NCI-H748 treated with DMSO at 0.1 percent for 48 hours (cell line): ENCODE measurements at places on chromosomes 2 and 18.

DNA sequence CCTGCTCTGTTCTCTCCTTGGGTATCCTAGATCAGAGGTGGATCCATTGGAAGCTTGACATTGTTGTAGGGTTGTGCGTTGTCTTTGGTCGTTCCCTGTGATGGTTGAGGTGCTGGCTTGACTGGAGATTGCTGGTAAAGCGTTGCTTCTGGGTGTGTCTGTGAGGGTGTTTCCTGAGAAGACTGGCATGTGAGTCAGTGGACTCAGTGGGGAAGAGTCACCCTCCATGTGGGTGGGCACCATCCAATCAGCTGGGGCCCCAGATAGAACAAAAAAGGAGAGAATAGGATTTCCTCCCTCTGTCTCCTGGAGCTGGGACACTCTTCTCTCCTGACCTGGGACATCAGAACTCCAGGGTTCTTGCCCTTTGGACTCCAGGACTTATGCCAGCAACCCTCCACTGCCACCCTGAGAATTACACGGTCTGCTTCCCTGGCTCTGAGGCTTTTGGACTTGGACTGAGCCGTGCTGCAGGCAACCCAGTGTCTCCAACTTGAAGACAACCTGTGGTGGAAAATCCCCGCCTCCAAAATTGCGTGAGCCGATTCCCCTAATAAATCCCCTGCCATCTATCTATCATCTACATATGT lies 14.8 kb upstream of the REEP1 start:
- no peak for DNase-seq

DNA sequence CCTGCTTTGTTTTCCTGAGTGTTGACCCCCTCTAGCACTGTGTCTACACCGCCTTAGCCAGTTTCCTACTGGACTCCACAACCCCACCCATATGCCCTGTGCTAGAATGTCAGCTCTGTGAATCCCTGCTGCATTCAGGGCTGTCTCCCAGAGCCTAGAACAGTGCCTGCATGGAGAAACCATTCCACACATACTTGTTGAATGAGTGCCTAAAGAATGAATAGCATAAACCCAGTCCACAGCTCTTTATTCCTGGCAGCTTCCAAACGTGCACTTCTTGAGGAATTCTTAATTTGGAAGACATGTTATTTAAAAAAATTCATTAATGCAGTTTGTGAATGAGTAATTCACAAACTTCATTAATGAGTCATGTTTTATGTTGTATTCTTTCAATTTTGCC lies 6.5 kb upstream of the NAPG start:
- no peak for DNase-seq

DNA sequence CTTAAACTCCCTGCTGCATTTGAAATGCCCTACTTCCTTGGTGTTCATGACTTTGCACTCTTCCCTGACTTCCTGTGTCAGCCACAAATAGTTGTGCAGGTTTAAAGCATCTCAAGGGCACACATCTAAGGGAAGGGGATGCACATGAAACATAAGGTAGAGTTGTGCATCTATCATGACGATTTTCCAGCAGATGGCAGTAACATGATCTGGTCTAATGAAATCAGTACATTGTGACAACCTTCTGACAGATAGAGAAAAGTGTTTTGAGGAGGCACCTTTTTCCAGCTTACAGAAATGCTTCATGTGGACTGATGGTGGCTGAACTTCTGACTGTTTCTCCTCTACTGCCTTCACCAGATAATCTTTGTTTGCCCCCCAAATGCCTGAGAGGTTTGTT lies 238.9 kb downstream of the XIRP2 start:
- DNase-seq, result no peak

- no peak for DNase-seq
Observed at GRCh38 chr2:73821227-73821626, 7.5 kb upstream of the STAMBP start.

DNA sequence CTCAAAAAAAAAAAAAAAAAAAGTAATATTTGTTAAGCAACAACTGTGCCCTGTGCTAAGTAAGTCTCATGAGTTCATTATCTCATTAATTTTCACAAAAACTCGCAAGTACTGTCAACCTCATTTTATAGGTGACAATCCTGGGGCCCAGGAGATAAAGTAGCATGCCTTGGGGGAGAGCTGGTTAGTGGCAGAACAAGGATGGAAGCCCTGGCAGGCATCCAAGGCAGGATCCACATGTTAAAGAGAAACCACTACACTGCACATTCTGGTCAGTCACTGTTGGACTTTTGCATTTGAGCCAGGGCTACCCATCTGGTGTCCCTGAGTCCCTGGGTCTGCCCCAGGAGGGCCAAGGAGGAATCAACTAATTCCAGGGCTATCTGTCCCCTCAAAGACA lies 54.6 kb downstream of the ZFP36L2 start:
- DNase-seq, result no peak

DNA sequence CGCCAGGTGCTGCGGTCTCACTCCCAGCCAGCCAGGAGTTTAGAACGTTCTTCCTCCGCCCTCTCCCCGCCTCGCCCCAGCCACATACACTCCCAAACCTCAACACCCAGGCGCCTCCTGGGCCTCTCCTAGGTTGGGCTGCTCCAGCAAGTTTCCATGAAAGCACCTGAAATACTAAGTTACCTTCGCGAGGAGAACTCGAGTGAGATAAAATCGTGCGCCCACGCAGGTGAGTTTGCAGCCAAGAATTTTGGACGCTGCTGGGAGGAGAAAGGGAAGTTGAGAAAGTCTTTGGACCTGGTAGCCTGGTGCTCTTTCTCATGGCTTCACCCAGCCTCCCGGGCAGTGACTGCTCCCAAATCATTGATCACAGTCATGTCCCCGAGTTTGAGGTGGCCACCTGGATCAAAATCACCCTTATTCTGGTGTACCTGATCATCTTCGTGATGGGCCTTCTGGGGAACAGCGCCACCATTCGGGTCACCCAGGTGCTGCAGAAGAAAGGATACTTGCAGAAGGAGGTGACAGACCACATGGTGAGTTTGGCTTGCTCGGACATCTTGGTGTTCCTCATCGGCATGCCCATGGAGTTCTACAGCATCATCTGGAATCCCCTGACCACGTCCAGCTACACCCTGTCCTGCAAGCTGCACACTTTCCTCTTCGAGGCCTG lies at the start of gene GPR39:
TSS of gene GPR39 (plus strand) at position 83 of the 673 bp plus-strand sequence.
- DNase-seq, result no peak

DNA sequence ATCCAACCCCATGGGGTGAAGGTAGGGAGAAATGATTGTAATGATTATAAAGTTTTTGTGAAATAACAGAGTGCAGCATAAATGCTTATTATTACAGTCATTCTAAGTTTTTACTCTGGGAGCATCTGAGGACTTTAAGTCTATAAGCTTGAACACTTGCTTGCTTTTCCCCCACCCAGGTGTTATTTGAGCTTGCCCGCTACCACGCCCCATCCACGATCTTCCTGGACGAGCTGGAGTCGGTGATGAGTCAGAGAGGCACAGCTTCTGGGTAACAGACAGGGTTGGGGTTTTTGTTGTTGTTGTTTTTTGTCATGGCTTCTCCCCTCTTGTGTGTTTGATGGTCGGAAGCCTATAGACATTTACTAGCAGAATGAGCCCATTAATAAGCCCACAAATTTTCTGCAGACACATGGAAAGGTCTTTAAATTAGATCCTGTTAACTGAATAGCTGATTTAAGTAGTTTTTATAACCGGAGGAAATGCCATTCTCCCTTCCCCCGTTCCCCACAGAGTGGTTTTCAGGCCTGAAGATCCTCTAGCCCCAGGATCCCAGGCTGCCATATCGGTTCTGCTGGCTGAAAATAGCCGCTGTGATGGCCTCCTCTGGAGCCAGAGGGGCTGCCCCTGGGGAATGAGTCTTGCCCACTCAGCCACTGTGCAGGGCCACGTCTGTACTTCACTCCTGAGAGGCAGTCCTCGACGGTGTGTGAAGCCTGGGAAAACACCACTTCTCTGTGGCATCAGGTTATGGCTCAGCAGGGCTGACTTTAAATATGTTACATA lies 39.9 kb upstream of the ELOA2 start:
- DNase-seq, result no peak

DNA sequence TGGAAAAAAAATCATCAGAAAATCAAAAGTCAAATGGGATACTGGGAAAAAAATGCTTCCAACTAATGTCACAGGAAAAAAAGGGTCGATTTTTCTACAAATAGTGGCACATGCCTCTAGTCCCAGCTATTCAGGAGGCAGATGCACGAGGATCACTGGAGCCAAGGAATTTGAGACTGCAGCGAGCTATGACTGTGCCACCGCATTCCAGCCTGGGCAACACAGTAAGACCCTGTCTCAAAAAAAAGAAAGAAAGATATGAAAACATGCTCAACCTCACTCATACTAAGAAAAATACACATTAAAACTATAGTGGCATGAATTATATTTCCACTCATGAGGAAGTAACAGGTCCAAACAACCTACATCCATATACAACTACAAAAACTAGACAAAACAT lies 17.9 kb downstream of the MEMO1 start:
- DNase-seq, result no peak

GRCh38 chr2:120231564-120231973 lies 8.4 kb upstream of the TMEM185B start:
- DNase-seq, result no peak

GRCh38 chr2:76558157-76558556 lies 847.4 kb upstream of the GCFC2 start:
- no peak for DNase-seq
